ENCODE measurements at places on chromosomes 3 and 15. TPM values are rescaled to one million over a fixed set of nuclear protein-coding genes. Genes with fewer than 3 reads are reported as not detected.

- no peaks in the 10 kb centered on the region for H3K36me3 ChIP-seq
- no peak overlapping the region for H3K4me3 ChIP-seq
- H3K27me3 ChIP-seq, result no peaks in the 10 kb centered on the region
- DNase-seq, result no peak
Observed at GRCh38 chr3:71323558-71323957, 260.0 kb downstream of the FOXP1 start.

DNA sequence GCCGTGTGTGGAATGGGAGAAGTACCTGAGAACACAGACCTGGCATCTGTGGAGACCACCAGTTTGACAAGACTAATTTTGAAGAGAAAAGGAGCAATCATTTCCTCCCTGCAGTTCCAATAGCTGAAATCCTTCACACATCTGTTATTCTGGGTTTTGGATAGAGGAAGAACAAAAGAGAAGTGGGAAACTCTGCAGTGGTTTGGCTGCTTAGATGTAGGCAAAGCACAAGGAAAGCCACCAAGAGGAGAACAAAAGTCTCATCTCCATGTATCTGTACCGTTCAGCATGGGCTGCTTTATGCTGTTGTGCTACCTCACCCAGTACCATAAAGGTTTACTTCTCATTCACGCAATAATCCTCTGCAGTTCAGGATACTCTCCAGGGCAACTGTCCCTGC, 153.1 kb upstream of the COL8A1 start:
- no peak for DNase-seq
- H3K27me3 ChIP-seq, result no peaks in the 10 kb centered on the region
- no peak overlapping the region for H3K27ac ChIP-seq
- peaks cover 3% of the 10 kb centered on the region for H3K4me1 ChIP-seq
- H3K4me3 ChIP-seq, result no peak overlapping the region

Gene DLL4
- 1.7 TPM for total RNA-seq

GRCh38 chr15:48533982-48534381, 111.5 kb downstream of the FBN1 start:
- no peak overlapping the region for H3K4me3 ChIP-seq
- H3K4me1 ChIP-seq, result peaks cover 6% of the 10 kb centered on the region
- H3K36me3 ChIP-seq, result peaks cover 27% of the 10 kb centered on the region

- no peak overlapping the region for H3K27ac ChIP-seq
- no peak for DNase-seq
- H3K36me3 ChIP-seq, result no peaks in the 10 kb centered on the region
- no peak overlapping the region for H3K4me3 ChIP-seq
Observed at GRCh38 chr3:144390786-144391185, 419.2 kb downstream of the DIPK2A start.

Gene AHSG
- not detected for total RNA-seq

GRCh38 chr15:25052191-25052999, 97.6 kb downstream of the SNRPN start:
- no peak overlapping the region for H3K27ac ChIP-seq
- H3K4me1 ChIP-seq, result no peaks in the 10 kb centered on the region
- DNase-seq, result no peak

- DNase-seq, result no peak
- no peak overlapping the region for H3K27ac ChIP-seq
Observed at GRCh38 chr3:191378142-191378812, 48.0 kb upstream of the UTS2B start.

DNA sequence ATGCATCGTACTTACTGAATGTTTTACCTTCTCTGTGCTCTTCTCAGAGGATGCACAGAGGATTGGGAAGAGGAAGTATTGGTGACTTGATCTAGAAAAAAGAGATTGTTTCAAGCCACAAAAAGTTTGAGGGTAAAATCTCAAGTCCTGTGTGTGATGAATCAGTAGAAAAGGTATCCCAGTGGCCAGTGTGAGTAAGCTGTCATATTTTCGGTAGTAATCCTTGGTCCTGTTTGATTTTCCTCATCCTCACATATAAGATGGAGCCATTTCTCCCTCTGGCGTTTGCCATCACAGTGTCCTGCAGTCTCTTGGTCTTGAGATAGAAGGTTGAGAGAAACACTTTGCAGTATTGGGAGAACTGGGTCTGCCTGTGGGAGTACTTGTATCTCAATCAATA, 166.8 kb downstream of the LPP start:
- H3K4me1 ChIP-seq, result peaks cover 18% of the 10 kb centered on the region
- peak; percentile 83 for DNase-seq
- H3K36me3 ChIP-seq, result 0 out of 2 replicates have a peak, but pooled peaks cover 1% of the 10 kb centered on the region
- no peak overlapping the region for H3K27ac ChIP-seq

GRCh38 chr3:150458001-150458400, 49.9 kb downstream of the TSC22D2 start:
- DNase-seq, result no peak
- no peak overlapping the region for H3K27ac ChIP-seq
- H3K4me1 ChIP-seq, result peaks cover 6% of the 10 kb centered on the region
- no peak overlapping the region for H3K4me3 ChIP-seq
- no peaks in the 10 kb centered on the region for H3K27me3 ChIP-seq

GRCh38 chr3:145259166-145259880, 901.7 kb downstream of the PLOD2 start:
- H3K27me3 ChIP-seq, result no peaks in the 10 kb centered on the region
- DNase-seq, result no peak
- no peaks in the 10 kb centered on the region for H3K36me3 ChIP-seq

DNA sequence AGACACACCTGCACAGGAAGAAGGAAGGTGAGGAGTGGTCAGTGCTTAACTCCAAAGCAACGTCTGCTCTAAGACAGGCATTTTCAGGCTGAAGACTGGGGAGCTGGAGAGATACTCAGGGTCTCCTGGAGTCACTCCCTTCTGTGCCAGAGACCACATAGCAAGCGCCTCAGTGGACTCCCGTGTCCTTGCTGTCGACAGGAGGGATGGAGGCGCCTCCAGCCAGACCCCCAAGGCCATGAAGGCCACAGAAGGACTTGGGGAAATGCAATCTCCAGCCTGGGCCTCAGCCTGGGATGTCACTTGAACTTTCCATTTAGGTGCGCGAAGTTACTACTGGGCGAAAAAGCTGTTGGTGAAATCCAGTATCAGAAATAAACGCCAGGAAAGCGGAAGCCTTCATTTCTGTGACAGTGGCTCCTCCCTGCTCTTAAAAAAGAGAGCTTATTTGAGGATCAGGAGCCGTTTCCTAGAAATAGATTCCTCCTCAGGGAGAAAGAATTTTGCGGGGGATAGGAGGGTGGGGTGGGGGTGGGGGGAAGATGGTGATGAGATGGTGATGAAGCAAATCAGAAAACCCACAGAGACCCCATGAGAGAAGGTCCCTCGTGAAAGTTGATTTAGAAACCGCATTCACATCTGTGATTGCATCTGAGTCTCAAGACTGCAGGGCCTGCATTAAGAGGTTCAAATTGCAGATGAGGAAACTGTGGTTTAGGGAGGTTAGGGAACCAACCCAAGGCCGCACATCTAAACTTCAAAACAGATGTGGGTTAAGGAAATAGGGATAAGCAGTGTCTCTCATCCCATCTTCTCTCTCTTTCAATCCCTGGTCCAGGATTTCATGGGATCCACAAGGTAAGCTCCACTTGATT, 78.8 kb downstream of the ATP2B2 start:
- no peak overlapping the region for H3K27ac ChIP-seq
- H3K27me3 ChIP-seq, result peaks cover 43% of the 10 kb centered on the region
- no peak overlapping the region for H3K4me3 ChIP-seq
- H3K36me3 ChIP-seq, result no peaks in the 10 kb centered on the region
- no peaks in the 10 kb centered on the region for H3K4me1 ChIP-seq

DNA sequence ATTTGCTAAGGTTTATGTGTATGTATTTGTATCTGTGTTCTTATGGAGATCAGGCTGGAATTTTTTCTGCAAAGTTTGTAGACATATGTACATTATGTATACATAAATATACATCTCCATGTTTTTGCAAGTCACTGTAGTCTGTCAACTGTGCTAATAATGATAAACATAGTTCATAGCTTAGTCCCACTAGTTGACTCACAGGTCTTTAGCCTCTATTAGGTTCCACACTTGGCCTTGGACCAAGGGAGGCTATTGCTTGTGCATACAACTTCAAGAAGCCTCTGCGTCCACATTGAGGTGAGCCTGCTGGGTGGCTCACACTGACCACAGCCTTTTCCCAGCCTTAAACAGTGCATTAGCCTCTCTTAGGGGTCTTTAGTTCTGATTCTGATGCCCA, 243.8 kb upstream of the PEX5L start:
- H3K27ac ChIP-seq, result no peak overlapping the region
- H3K36me3 ChIP-seq, result no peaks in the 10 kb centered on the region
- no peaks in the 10 kb centered on the region for H3K27me3 ChIP-seq

- H3K4me1 ChIP-seq, result no peaks in the 10 kb centered on the region
- DNase-seq, result no peak
- H3K36me3 ChIP-seq, result no peaks in the 10 kb centered on the region
- no peaks in the 10 kb centered on the region for H3K27me3 ChIP-seq
Observed at GRCh38 chr15:35963326-35963725, 417.4 kb upstream of the DPH6 start.

Gene MNS1
- 0.36 TPM for total RNA-seq

Gene DPPA2
- total RNA-seq, result not detected

GRCh38 chr15:99169769-99170311, 65.0 kb downstream of the SYNM start:
- H3K36me3 ChIP-seq, result peaks cover 20% of the 10 kb centered on the region
- H3K27me3 ChIP-seq, result no peaks in the 10 kb centered on the region
- H3K4me1 ChIP-seq, result peaks cover 21% of the 10 kb centered on the region

GRCh38 chr3:186589856-186590579, 19.5 kb downstream of the DNAJB11 start:
- peaks cover 3% of the 10 kb centered on the region for H3K27me3 ChIP-seq
- peak; percentile 20 for DNase-seq
- H3K4me3 ChIP-seq, result no peak overlapping the region
- peaks cover 2% of the 10 kb centered on the region for H3K36me3 ChIP-seq
- no peak overlapping the region for H3K27ac ChIP-seq

GRCh38 chr3:13299531-13300155, 120.5 kb downstream of the NUP210 start:
- peaks cover 25% of the 10 kb centered on the region for H3K27me3 ChIP-seq
- H3K27ac ChIP-seq, result no peak overlapping the region
- no peak for DNase-seq
- H3K36me3 ChIP-seq, result no peaks in the 10 kb centered on the region
- H3K4me1 ChIP-seq, result peaks cover 2% of the 10 kb centered on the region

Gene PRSS50
- total RNA-seq, result not detected

- H3K27ac ChIP-seq, result no peak overlapping the region
- no peak for DNase-seq
- H3K4me1 ChIP-seq, result no peaks in the 10 kb centered on the region
- no peaks in the 10 kb centered on the region for H3K36me3 ChIP-seq
- H3K4me3 ChIP-seq, result no peak overlapping the region
Observed at GRCh38 chr3:192273001-192273696, 454.2 kb downstream of the FGF12 start.

Gene PDZRN3
- 17.0 TPM for total RNA-seq

- no peak overlapping the region for H3K4me3 ChIP-seq
- no peaks in the 10 kb centered on the region for H3K4me1 ChIP-seq
- H3K36me3 ChIP-seq, result peaks cover 59% of the 10 kb centered on the region
Observed at GRCh38 chr15:41079717-41080116, 36.4 kb downstream of the INO80 start.

Gene FBXO40
- not detected for total RNA-seq

DNA sequence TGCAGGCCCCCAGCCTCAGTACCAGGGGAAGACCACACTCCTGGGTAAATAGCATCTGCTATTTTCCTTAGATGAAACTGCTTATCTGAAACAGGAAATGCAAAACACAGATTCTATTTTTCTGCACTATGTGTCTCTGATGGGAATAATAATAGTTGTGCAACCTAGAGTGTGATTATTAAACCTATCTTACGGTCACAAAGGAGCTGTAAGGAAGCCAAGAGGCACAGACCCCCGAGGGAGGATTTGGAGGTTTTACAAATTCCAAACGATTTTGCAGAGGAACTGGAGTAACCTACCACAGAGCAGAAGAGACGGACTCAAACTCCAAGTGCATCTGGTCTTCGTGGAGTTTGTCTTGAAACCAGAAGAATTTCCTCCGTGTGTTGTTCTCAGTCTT, 14.1 kb upstream of the APOD start:
- H3K36me3 ChIP-seq, result no peaks in the 10 kb centered on the region
- H3K4me1 ChIP-seq, result no peaks in the 10 kb centered on the region
- H3K27me3 ChIP-seq, result peaks cover 23% of the 10 kb centered on the region

Gene TMCO5A
- not detected for total RNA-seq

DNA sequence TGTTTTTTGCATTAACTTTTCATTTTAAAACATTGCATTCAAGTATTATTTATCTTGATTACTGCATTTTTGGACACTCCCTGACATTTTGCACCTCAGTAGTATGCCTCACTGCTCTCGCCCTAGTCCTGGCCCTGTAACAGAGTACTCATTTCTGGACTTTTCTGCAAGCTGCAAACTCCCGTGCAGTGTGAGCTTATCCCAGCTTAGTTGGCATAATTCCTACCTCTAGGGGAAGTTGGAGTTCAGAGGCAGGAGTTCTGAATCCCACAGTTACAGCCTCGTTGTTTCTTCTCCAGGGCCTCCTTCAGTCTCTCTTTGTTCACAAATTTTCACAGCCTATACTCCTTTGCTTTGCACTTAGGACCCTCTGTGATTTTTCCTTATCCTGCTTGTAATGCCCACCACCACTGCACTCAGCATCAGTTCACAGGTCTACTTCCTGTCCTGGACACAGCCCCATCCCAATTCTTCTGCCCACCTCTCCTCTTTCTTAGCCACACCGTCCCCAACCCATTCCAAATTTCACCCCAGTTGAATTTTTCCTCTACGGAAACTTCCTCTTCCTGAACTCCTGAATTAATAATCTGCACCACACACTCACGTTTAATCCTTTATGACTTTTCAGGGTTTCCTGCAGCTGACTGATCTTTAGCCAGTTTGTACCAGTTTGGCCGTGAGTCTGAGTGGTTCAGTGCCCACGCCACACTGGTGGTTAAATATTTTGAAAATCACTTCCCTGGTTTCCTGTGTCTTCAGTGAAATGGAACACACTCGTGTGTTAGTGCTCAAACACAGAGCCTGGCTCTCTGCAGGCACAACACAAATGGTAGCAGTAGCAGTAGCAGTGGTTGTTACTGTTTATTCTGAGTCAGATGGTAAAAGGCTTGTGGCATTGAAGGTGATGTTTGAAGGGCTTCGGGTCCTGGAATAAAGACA, 6.3 kb upstream of the CTSH start:
- no peak overlapping the region for H3K4me3 ChIP-seq
- DNase-seq, result peak; percentile 48
- H3K27ac ChIP-seq, result no peak overlapping the region
- no peaks in the 10 kb centered on the region for H3K4me1 ChIP-seq

DNA sequence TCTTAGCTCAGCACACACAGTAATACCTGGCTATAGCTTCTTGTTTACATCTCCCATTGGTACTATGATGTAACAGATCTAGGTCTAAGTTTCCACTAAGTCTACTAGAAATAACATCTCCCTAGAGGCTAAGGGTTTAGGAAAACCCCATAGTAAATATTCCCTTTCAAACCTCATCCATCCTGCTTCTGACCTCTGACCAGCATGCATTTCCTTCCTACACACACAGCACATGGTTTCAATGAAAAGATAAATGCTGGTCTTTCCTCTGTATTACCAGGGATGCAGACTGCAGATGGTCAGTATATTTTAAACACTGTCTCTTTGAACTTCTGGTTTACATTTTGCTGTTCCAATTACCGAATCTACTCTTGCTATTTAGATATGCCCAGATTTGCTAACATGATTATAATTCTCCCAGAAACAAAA, 96.6 kb downstream of the EFL1 start:
- 0 out of 2 replicates have a peak, but pooled peaks cover 2% of the 10 kb centered on the region for H3K36me3 ChIP-seq
- DNase-seq, result peak; percentile 70
- no peaks in the 10 kb centered on the region for H3K4me1 ChIP-seq

Gene FBXO22
- 43.3 TPM for total RNA-seq

Data from IMR-90 (cell line).